ENCODE measurements at places on chromosomes 7 and 10.

DNA sequence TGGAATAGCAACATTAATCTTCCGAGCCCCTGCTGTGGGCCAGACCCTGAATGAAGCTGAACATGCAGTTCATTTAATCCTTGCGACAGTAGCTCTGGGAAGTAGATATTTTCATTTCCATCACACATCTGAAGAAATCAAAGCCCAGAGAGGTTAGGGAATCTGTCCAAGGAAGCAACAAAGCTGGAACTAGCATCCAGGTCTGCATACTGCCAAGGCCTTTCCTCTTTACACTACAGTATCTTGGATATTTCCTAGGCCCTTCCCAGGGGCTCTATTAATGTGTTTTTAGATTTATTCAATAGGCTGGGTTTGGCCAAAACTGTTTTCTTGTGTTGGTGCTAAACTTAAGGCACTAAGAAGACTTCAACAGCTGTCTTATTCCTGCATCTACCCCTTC is 48.1 kb downstream of the FAM13C start:
- H3K27me3 ChIP-seq = no peaks in the 10 kb centered on the region
- no peaks in the 10 kb centered on the region for H3K36me3 ChIP-seq
- no peak overlapping the region for H3K4me3 ChIP-seq
- H3K4me1 ChIP-seq = peaks cover 41% of the 10 kb centered on the region
- DNase-seq = no peak

DNA sequence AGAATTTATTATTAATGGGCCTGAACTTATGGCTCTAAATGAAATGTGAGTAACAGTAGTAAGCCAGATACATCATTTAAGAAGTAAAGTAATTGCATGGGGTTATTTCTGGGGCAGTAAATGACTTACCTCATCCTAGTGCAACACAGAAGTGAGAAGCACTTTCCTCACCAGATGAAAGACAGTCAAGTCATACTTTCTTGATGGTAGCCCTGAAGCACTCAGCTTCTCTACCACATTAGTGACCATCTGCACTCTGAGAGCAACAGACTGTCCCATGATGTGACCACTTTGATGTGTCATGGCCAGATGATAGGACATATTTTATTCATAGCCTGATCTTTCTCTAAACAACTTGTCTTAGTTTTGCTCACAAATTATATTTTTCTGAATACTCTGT is 369.5 kb upstream of the PHF14 start:
- no peak for DNase-seq
- no peaks in the 10 kb centered on the region for H3K36me3 ChIP-seq
- H3K27ac ChIP-seq = no peak overlapping the region

GRCh38 chr7:19623676-19624075 is 85.2 kb downstream of the POLR1F start:
- H3K27ac ChIP-seq = no peak overlapping the region
- H3K36me3 ChIP-seq = no peaks in the 10 kb centered on the region
- H3K27me3 ChIP-seq = no peaks in the 10 kb centered on the region
- H3K4me1 ChIP-seq = no peaks in the 10 kb centered on the region

- DNase-seq = no peak
- no peaks in the 10 kb centered on the region for H3K4me1 ChIP-seq
- no peak overlapping the region for H3K4me3 ChIP-seq
- no peak overlapping the region for H3K27ac ChIP-seq
- H3K36me3 ChIP-seq = no peaks in the 10 kb centered on the region
- H3K27me3 ChIP-seq = no peaks in the 10 kb centered on the region
Measured at GRCh38 chr7:50863053-50863452, 80.4 kb upstream of the GRB10 start.

GRCh38 chr10:8052341-8052955 is 2.0 kb upstream of the GATA3 start:
- no peaks in the 10 kb centered on the region for H3K36me3 ChIP-seq
- no peak overlapping the region for H3K4me3 ChIP-seq

GRCh38 chr7:32115831-32116230 is 45.6 kb upstream of the PDE1C start:
- no peak overlapping the region for H3K27ac ChIP-seq
- no peak overlapping the region for H3K4me3 ChIP-seq
- H3K36me3 ChIP-seq = no peaks in the 10 kb centered on the region
- DNase-seq = no peak
- H3K27me3 ChIP-seq = no peaks in the 10 kb centered on the region

GRCh38 chr10:4212111-4212630 is 427.2 kb upstream of the KLF6 start:
- H3K27me3 ChIP-seq = no peaks in the 10 kb centered on the region
- no peak overlapping the region for H3K4me3 ChIP-seq
- DNase-seq = no peak
- no peaks in the 10 kb centered on the region for H3K4me1 ChIP-seq

Measured in thyroid gland (tissue), 4 donors.